ENCODE measurements at places on chromosomes 16 and 17. TPM values are rescaled to one million over a fixed set of nuclear protein-coding genes. Genes with fewer than 3 reads are reported as not detected.

GRCh38 chr16:82603784-82604411 lies 22.9 kb upstream of the CDH13 start:
- DNase-seq: no peak

GRCh38 chr17:77388384-77389306 lies 247.9 kb downstream of the SEC14L1 start:
- no peak for DNase-seq

DNA sequence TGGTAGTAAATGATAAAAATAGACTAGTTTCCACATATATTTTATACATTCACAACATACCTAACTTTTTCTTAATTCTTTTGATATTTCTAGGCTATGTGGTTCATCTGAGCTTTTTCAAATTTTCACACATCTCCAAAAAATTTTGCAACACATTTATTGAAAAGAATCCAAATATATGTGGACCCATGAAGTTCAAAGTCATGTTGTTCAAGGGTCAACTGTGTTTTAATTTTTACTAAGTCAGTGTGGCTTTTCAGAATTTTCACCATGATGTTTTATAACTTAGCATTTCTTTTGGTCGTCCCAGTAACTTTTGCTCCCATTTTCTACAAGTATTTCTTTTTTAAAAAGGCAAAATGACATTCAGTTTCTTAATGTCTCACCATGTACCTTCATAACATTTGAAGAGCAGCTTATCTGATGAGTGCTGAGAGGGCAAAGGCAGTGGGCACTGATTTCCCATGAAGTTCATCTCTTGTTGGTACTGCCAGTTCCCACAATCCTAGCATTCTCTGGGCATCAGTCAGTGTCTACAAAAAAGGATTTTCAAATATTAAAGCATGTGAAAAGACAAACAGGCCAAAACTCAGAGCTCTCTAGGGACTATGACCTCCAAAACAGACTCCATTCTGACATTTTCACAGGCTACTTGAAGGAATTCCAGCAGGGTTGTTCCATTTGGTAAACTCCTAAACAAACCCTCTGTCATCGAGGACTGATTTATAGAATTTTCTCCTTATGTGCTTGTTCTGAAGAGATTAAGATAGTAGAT lies 80.3 kb downstream of the MRTFB start:
- no peak for DNase-seq

Gene HP
- not detected for total RNA-seq

Measured in T-cell (primary cell).